ENCODE measurements at places on chromosomes 13 and 19. TPM values are rescaled to one million over a fixed set of nuclear protein-coding genes. Genes with fewer than 3 reads are reported as not detected.

The FGF21 gene
- not detected for total RNA-seq

DNA sequence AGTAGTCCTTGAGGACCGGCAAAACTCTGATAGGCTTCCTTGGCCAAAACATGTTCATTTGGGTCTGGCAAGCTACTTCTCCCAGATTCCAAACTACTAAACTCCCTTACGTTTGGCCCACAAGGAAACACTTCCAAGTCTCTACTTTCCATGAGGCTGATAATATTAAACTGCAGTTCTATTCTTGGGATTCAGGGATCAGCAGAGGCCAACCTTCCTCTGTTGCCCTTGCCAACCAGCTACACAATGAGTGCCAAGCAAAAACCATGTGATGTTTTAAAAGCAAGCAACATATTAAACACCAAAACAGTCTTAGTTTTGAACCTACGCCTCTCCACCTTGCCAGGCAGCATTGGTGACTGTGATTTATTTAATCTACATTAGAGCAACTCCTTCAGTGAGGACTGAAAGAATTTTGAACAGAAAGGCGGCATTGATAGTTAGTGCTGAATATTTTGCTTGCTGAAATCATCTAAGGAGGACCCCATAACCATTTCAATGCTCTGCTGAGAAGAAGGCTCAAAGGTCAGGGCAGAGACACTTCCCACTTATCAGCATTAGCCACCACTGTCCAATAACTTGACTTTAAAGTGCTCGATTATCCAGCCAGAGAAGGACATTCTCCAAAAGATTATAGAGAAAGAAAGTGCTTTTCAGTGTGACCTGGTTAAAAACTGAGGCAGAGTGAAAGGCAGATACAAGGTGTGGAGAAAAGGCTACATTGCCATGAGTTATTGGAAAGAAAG is 287.1 kb downstream of the TBC1D4 start:
- H3K4me3 ChIP-seq: no peak overlapping the region
- H3K36me3 ChIP-seq: no peaks in the 10 kb centered on the region
- H3K4me1 ChIP-seq: no peaks in the 10 kb centered on the region

GRCh38 chr19:10553087-10553667 is 9.5 kb downstream of the ATG4D start:
- H3K27ac ChIP-seq: no peak overlapping the region
- H3K4me3 ChIP-seq: no peak overlapping the region
- peaks cover 35% of the 10 kb centered on the region for H3K36me3 ChIP-seq
- H3K27me3 ChIP-seq: no peaks in the 10 kb centered on the region

DNA sequence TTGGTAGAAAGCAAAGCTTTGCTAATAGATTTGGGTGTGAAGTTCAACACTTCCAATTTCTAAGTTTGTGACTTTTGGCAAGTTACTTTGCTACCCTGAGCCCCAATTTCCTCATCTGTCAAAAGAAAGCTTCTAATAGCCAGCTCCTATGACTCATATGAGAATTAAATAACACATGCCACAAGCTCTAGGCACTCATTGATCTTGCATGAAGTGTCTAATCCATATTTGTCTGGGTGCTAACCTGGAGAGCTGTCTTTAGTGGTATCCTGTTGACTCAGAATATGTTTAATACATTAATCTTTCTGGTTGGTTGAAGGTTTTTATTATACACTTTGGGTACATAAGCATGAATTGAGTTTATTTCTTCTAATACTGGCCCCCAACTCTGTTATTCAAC is 188.8 kb downstream of the POSTN start:
- no peaks in the 10 kb centered on the region for H3K4me1 ChIP-seq
- H3K27ac ChIP-seq: no peak overlapping the region
- no peaks in the 10 kb centered on the region for H3K27me3 ChIP-seq
- no peak overlapping the region for H3K4me3 ChIP-seq
- H3K36me3 ChIP-seq: no peaks in the 10 kb centered on the region

DNA sequence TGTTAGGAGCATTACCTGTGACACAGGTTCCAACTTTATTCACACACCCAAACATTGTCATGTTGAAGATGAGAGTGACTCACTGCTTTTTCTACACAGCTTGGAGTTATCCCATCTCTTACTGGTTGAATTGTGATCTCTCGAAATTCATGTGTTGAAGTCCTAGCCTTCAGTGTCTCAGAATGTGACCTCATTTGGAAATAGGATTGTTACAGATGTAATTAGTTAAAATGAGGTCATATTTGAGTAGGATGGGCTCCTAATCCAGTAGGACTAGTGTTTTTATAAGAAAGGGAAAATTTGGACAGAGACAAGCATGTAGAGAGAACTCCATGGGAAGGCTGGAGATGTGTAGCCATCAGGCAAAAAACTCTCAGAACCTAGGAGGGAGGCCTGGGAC is 142.5 kb downstream of the POSTN start:
- no peaks in the 10 kb centered on the region for H3K4me1 ChIP-seq
- H3K36me3 ChIP-seq: no peaks in the 10 kb centered on the region
- H3K27me3 ChIP-seq: no peaks in the 10 kb centered on the region
